ENCODE measurements at places on chromosomes 1 and 21.

DNA sequence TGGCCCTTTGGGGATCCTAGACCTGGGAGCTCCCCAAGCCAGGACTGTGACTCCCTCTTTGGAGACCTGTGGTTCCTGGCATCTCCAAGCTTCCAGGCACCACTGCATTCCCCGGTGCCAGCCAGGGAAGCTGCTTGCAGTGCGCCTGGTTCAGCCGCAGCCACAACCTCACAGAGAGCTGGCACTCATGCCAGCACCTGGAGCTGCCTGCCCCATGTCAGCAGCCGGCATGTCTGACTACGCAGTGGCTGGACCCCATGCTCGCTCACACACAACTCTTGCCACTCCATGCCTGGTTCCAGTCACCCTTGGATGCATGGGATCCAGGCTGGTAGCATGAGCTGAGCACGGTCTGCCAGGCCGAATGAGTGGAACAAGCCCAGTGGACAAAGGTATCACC lies 426.6 kb downstream of the LRRIQ3 start:
- DNase-seq = no peak

- DNase-seq = no peak
Measured at GRCh38 chr1:154223621-154224020, 2.9 kb downstream of the UBAP2L start.

DNA sequence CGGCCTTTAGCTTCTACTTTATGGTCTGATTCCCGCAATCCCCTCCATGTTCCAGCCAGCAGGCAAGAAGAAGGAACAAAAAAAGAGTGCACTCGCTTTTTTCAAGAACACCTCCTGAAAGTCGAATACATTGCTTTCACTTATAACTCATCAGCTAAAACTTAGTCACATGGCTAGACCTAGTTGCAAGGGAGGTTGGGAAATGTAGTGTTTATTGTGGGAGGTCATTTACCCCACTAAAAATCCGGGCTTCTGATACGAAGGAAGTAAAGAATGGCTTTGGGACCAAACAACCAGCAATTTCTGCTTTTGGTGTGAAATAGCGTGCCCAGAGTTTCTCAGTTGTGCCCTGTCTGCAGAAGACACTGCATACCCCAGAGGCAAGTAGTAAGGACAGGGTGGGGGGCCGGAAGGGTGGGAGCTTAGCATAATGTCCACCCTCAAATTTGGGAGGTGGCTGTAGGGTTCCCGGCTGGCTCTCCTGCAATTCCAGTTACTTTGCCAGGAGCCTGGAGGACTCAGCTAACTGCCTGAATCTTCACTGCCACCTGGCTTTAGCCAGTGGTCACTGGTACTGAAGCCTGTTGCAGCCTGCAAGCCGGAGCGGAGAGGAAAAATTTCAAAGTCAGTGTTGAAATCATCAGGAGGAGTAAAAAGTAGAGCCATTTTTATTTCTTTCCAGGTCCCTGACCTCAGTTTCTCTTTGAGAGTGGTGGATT lies 57.7 kb upstream of the F3 start:
- DNase-seq = no peak

DNA sequence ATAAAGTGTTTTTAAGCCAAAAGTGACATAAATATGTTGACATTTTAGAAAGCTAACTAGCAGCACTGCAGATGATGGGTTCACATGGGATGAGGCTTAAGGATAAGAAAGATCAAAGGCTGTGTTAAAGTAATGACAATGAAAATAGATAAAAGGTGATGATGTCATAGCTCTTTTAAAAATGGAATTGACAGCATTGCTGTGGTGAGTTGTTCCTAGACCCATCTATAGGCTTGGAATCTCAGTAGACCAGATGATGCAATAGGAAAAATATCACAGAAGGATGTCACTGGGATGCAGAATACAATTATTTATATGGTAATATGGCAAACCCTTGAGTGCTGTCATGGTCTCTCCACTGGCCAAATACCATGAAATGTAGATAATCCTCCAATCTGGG lies 286.0 kb downstream of the PLA2G4A start:
- no peak for DNase-seq

GRCh38 chr1:221097479-221098281 lies 218.4 kb downstream of the HLX start:
- DNase-seq = no peak

DNA sequence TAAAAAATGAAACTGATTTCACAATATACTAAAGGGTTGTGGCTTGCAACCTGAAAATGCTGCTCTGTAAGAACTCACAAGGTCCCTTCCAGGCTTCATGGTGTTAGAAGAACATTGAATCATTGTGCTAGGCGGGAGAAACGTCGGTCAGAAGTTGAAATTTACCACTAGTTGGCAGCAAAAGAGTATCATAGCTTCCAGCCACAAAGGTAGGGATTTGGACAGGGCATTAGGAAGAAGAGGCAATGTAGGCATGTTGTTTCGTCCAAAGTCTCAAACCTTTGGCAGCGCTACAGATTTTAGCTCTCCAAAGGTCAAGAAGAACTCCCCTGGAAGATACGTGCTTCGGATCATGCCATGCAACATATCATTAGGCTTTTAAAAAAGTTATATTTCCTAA lies 62.5 kb upstream of the ZP4 start:
- no peak for DNase-seq

GRCh38 chr1:159261721-159262494 lies 40.2 kb upstream of the FCER1A start:
- no peak for DNase-seq

DNA sequence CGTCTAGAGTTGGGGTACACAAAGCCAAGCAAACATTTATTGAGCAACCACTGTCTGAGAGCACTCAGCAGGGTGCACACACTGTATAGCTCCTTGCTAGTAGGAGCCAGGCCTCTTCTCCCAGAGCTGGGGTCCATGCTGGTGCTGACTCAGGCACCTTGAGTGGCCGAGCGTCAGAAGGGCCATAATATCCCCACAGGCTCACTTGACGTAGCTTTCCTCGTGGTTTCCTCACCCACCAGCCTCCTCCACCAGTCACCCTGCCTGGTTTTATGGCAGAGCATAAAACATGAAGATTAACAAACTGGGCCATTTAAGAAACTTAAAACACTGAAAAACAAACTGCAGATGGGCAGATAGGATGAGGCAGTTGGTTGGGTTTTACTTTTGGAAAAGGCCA lies 361.5 kb downstream of the HHAT start:
- DNase-seq = no peak

DNA sequence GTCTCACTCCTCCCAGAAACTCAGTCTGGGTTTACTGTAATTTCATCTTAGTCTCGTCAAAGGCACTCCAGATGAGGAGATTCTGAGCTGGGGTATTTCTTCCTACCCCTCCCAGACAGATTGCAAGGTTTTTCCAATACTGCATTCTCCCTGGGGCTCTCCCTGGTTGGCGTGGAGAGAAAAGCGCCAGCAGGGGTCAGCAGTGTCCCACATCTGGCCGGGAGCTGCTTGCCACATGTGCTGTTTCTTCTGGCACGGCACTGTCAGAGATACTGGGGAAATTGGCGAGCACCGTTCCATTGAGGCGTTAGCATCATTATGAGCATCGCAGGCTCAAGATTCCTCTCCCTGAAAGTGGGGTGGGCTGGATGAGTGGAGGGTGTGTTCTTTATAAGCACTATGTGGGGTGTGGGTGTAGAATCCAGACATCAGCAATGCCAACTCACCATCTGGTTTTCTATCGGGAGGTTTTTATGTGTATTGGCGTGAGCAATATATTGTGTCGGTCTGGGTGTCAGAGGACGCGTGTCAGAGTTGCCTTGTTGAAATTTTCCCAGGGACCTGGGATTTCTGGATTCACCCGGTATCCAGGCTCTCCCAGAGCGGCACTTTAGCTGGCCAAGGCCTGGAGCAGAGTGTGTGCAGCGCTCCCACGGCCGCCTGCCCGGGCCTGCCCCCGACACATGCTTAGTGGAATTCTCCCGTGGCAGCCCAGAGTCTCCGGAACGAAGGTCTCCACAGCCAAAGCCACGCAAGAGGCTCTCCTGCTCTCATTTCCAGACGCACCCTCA lies 8.0 kb upstream of the NAV1 start:
- DNase-seq = peak; percentile 65

GRCh38 chr1:70893381-70893780 lies 154.2 kb downstream of the PTGER3 start:
- DNase-seq = no peak

DNA sequence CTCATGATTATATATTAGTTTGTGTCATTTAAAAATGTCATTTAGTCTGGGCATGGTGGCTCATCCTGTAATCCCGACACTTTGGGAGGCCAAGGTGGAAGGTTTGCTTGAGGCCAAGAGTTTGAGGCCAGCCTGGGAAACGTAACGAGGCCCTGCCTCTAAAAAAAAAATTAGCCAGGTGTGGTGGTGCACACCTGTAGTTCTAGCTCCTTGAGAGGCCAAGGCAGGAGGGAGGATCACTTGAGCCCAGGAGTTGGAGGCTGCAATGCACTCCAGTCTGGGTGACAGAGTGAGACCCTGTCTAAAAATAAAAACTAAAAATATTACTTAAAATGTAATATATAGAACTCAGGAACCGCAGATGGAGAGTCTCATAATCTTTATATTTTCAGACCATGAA lies 34.6 kb downstream of the RUNX3 start:
- no peak for DNase-seq

- no peak for DNase-seq
Measured at GRCh38 chr1:11777658-11778322, 15.8 kb downstream of the C1orf167 start.

DNA sequence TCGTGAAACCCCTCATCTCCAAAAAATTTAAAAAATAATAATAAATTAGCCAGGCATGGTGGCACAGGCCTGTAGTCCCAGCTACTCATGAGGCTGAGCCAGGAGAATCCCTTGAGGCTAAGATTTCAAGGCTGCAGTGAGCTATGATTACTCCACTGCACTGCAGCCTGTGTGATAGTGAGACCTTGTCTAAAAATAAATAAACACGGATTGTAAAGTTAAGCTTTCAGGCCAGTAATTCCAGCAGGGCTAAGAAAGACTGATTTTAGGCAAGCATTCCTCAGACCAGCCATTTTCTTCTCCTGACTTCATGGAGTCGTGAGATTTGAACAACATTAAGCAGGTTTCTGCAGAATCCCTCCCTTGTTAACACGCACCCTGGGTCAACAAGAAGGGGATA lies 77.2 kb upstream of the EFHD2 start:
- DNase-seq = no peak

DNA sequence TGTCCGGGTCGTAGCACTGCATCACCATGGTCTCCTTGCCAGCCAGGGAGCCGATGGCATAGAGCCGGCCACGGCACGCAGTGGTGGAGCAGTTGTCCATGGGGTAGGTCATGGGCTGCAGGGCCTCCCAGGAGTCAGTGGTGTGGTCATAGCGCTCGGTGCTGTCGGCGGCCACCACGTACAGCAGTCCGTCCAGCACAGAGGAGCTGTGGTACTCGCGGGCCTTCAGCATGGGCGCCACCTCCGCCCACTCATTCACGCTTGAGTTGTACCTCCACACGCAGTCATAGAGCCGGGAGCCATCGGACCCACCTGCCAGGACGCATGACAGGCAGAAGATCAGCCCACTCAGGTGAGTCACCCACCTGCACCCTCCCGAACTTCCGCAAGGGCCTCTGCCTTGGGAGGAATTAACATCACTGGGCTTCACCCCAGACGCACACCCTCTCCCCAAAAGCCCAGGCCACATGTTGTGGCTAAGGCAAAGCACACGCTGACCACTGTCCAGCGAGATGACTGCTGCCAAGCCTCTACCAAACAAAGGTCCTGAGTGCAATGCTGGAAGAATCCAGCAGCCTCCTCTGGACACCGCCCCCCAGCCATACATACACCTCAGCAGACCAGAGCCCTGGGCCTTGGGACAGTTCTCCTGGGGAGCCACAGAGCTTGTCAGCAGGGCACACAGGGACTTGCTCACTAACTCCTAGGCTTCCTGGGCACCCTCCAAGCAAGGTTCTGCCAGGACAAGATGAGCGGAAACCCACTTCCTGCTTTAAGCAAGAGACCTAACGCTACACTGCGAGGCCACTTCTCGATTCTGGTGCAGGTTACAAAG lies 3.3 kb downstream of the KLHL21 start:
- no peak for DNase-seq

GRCh38 chr1:21573971-21574465 lies 64.8 kb downstream of the ALPL start:
- DNase-seq = peak; percentile 88

DNA sequence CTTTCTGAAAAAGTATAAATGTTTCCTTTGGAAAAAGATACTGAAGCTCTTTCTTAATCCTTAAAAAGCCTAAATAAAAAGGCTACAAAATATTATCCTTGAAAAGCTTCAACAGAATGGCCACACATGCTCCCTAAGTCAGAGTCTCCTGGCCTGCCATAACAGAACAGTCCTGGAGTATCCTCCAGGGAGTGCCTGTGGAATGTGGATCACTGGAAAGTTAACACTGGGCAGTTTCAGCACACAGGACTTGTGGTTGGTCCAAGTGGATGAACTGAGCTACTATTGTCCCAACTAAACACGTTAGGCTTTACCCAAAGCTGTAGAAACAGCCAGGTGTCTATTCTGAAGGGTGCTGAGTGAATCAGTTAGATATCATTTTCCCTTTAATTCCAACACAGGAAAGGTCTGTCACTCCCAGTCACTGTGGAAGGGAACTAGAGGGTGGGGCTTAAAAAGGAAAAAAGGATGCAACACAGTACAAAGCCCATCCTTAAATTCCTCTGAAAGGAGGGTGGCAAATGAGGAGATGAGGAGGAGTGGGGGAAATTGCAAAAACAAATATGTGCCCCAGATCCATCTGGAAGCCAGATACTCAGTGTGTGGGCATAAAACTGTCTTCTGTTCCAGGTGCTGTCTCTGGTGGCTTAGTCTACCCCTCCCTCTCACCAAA lies 196.3 kb upstream of the SPAG17 start:
- DNase-seq = no peak
